ENCODE measurements at places on chromosomes 7 and 10. TPM values are rescaled to one million over a fixed set of nuclear protein-coding genes. Genes with fewer than 3 reads are reported as not detected.

DNA sequence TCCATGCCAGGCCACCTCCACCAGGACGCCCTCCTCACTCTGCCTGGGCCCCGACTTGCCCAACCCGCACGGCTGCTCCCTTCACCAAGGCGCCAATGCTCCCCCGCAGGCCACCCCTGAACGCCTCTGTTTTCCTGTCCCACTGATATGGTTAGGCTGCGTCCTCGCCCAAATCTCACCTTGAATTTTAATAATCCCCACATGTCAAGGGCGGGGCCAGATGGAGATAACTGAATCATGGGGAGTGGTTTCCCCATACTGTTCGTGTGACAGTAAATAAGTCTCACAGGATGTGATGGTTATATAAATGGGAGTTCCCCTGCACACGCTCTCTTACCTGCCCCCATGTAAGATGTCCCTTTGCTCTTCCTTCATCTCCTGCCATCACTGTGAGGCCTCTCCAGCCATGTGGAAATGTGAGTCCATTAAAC is 29.8 kb downstream of the RSU1 start:
- no peak for DNase-seq

RPEL1 gene
- 0.09 TPM for polyA plus RNA-seq

DNA sequence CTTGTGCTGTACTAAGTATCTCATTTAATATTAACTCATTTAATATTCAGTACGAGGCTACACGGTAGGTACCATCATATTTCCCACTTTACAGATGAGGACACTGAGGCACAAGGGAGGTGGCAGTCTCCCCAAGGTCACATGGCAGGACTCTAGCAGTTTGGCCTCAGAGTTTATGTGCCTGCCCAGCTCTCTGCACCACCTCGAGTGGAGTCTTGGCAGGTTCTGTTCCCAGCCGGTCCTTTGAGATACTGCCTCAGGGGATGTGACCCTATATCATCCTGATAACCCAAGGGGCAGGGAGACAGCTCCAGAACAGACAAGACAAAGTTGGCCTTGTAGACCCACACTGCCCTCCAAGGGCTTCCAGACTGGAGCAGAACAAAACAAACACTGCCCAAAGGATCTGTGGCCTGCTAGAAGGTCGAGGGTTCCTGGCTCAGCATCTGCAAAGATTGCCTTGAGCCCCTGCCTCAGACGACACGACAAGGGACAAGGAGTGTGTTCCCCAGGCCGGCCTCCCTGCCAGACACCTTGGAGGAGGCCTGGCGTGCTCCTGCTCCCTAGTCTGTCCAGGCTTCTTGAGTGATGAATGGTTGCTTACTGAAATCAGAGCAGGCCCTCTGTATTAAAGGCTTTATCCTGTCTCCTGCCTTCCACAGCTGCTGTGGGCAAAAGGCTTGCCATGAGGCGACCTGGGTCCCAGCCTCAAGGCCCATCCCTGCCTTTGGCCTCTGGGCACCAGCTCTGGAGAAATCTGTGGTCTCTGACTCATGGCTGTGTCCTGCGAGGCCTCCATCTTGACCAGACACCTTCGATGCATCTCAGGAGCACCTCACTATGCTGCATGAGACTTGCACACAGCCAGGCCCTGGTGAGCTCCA is 3.9 kb upstream of the PWWP2B start:
- DNase-seq, result no peak

GRCh38 chr10:35214607-35215020 is 88.0 kb downstream of the CREM start:
- DNase-seq, result no peak

DNA sequence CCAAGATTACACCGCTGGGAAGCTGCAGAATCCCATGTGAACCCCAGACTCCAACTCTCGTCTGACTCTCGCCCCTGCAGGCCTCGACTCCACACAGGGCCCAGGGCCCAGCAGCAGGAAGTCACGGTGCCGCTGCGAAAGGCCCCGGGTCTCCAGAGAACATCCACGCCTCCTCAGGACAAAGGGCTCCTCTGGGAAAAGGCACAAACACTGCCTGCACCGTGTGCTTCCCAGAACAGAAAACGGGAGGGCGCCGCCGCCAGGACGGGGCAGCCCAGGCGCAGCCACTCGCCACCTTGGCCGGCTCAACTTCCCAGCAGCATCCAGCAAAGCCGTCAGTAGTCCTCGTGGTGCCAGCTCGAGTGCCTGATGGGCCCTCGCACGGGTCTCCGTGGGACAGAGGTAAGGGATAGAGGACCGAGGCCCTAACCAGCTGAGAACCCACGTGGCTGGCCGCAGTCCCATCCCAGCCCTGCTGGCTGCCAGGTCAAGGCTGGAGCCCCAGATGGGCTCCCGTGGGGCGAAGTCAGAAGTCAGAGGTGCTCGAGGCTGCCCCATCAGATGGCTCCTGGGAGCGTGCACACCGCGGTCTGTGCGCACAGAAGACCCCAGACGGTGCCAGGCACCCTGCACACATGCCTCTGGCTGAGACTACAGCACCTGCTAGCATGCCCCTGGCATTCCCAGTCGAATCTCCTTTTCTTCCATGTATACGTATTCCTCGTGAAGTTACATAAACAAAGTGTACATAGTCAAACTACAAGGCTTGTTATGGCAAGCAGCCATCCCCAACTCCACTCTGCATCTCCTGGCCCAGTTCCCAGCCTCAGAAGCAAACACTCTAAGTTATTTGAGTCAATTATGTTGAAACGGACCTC is 60.2 kb downstream of the MAD1L1 start:
- peak; percentile 85 for DNase-seq

EMX2 gene
- polyA plus RNA-seq, result 9.3 TPM

STAM gene
- 21.8 TPM for polyA plus RNA-seq

- DNase-seq, result no peak
Observed at GRCh38 chr10:29805134-29805723, 170.5 kb upstream of the SVIL start.

GRCh38 chr7:4050126-4050660 is 631.9 kb upstream of the FOXK1 start:
- peak; percentile 53 for DNase-seq

AMZ1 gene
- polyA plus RNA-seq, result 0.07 TPM

DNA sequence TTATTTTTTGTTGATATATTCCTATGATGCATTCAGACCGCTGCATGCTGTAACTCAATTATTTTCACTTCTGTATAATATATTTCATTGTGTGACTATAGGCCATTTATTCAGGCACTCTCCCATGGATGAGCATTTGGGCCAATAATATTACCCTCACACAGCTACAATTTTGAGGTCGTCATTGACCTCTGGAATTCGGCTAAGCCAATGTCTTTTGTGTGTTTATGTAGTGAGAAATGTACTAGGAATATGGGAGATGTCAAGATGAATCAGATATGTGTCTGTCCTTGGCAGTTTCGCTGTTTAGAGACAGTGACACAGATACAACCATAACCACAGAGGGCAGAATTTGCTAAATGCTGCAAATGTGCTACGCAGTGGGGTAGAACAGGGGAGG is 474.2 kb downstream of the ADRA2A start:
- no peak for DNase-seq

- DNase-seq, result peak; percentile 29
Observed at GRCh38 chr10:61399406-61399805, 53.8 kb downstream of the TMEM26 start.

TMEM229A gene
- polyA plus RNA-seq, result 0.08 TPM

GRCh38 chr7:101273206-101273605 is 28.3 kb upstream of the FIS1 start:
- no peak for DNase-seq

CPVL gene
- 24.3 TPM for polyA plus RNA-seq

DNA sequence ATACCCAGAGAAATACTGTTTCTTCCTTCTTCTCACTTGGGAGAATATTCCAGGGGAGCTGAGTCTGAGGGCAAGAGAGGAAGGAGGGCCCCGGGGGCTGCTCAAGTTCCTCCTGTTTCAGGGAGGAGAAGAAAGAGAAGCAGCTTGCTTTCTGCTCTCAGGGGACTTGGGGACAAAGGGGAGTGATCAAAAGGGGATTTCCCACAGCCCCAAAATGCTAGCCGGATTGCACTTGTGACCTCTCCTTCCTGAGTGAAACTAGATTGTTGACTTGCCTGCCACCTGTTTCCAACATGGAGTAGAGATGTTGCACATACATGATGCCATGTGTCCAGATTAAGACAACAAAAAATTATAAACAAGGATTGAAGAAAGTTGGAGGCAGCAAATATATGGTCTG is 28.7 kb upstream of the PDCD4 start:
- peak; percentile 43 for DNase-seq

GRCh38 chr10:89478085-89478738 is 57.2 kb downstream of the SLC16A12 start:
- DNase-seq, result no peak

DNA sequence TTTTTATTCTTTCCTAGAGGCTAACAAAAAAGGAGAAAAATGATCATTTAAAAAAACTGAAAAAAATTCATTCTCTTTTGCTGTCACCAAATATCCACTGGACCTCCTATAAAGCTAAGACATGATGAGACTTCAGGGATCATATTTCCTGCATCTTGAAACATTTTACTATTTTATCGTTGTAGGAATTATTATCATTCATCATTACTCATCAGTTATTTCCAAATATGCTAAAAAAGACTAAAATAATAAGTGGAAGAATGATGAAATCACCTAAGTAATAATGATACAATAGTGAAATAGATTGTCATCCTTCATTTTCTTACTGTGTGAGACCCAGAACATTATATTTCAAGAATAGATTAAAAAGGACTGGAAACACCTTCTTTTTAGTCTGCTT is 28.3 kb downstream of the TAF3 start:
- no peak for DNase-seq

- DNase-seq, result no peak
Observed at GRCh38 chr7:37532636-37533035, 84.0 kb upstream of the ELMO1 start.

DNA sequence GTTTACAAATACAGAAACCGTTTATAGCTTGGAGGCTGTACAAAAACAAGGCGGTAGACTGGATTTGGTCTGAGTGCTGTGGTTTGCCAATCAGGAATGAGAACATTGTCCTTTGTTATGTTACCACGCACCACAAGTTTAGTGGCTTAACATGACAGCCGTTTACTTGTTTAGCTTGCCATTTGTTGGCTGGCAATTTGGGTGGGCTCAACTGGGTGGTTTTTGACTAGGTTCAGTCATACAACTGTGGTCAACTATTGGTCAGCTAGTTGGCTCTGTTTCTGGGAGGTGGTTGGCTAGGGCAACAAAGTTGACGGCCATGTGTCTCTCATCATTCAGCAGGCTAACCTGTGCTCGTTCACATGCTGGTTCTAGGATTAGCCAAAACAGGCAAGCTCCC is 60.1 kb upstream of the SP8 start:
- DNase-seq, result no peak

- no peak for DNase-seq
Observed at GRCh38 chr7:76246804-76247389, 45.2 kb downstream of the SRRM3 start.

Data from muscle of leg (tissue), 16 donors.